ENCODE measurements at places on chromosomes 2 and 18. TPM values are rescaled to one million over a fixed set of nuclear protein-coding genes. Genes with fewer than 3 reads are reported as not detected.

- no peak for DNase-seq
These were observed 21.6 kb downstream of the AGFG1 start for GRCh38 chr2:227493524-227493923.

GRCh38 chr2:239020541-239021041, 172.7 kb downstream of the TWIST2 start:
- no peak for DNase-seq

Gene DHRS9
- not detected for total RNA-seq

DNA sequence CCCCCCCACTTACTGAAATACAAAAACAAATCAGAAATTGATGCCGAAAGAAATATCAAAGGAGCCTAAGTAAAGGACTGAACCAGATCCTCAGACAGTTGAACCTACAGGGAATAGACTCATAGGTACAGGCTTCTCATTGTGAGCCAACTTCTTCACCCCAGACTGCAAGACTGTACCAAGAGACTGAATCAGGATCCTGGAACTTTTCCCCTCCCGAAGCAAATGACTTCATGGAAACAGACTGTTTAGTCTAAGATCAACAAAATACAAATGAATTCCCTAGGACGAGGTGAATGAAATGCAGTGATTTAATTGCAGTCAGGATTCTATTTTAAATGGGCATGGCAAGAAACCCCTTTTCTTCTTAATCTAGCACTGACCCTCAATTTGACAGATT, 53.6 kb upstream of the RNF152 start:
- DNase-seq: peak; percentile 88

Gene CFAP221
- not detected for total RNA-seq

All from IMR-90 (cell line).